ENCODE measurements at places on chromosomes 3 and 15.

DNA sequence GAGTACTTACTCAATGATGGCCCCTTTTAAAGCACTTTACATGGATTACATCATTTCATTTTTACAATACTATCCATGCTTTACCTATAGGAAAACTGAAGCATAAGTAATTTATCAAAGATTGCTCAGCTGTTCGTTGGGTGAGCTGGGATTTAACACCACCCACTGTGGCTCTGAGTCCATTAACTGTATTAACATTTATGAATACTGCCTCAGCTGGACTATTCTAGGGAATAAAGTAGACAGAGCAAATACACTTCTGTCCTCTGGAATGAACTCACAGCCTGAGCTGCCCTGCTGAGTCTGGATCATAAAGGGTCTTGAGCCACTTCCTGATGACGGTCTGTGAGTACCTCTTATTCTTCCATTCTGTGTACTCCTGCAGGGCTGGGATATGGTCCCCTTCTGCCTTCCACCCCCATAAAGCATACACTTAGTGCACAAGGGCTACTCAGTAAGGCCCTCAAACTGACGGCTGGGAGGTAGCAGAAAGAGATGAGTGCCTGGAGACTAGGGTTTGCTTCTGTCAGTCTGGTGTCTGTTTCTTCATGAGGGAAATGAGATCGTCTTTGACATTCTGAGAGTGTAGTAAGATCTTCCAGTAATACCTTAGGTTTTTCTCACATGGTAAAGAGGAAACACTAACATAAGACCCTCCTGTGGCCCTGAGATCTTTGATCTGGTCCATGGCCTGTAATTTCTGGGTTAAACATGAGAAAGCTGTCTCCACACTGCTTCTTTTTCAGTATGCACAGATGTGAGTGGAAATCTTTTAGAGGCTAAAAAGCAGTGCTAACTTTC, 12.6 kb upstream of the ST6GAL1 start:
- DNase-seq, result no peak

DNA sequence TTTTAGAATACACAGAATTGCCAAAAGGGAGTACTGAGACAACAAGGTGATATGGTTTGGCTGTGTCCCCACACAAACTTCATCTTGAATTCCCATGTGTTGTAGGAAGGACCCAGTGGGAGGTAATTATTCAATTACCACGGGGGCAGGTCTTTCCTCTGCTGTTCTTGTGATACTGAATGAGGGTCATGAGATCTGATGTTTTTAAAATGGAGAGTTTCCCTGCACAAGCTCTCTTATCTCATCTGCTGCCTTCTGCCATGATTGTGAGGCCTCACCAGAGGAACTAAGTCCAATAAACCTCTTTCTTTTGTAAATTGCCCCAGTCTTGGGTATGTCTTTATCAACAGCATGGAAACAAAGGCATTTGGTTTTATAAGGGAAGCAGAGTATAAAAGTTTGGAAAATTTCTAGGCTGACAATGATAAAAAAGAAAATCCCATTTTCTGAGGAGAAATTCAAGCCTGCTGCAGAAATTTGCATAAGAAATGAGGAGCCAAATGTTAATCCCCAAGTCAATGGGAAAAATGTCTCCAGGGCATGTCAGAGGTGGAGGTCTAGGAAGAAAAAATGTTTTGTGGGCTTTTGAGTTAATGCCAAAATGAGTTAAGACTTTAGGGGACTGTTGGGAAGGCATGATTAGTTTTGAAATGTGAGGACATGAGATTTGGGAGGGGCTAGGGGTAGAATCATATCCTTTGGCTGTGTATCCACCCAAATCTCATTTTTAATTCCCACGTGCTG, 130.5 kb upstream of the THRB start:
- no peak for DNase-seq

- no peak for DNase-seq
Measured at GRCh38 chr3:11275926-11276325, 3.7 kb downstream of the ATG7 start.

DNA sequence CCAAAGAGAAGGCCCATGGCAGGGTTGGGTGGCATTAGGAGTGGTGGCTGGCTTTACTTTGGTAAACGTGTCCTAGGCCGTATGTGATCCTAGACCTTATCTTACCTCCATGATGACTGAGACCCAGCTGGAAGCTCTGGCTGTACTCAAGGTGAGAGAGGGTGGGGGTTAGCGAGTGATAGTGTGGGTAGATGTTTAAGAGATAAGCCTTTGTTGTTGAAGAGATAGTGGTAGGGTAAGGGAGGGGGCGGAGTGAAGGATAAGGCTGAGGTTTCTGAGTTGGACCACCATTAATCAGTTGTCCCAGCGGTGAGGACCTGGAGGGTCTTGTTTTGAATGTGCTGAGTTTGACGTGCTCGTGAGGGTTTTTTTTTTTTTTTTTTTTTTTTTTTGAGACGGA, 61.5 kb upstream of the ULK4 start:
- DNase-seq, result no peak

- no peak for DNase-seq
Measured at GRCh38 chr15:70754862-70755261, 8.5 kb downstream of the UACA start.
